ENCODE measurements at places on chromosomes 1 and 21.

- DNase-seq = no peak
Observed at GRCh38 chr1:18941221-18942141, 15.0 kb downstream of the IFFO2 start.

DNA sequence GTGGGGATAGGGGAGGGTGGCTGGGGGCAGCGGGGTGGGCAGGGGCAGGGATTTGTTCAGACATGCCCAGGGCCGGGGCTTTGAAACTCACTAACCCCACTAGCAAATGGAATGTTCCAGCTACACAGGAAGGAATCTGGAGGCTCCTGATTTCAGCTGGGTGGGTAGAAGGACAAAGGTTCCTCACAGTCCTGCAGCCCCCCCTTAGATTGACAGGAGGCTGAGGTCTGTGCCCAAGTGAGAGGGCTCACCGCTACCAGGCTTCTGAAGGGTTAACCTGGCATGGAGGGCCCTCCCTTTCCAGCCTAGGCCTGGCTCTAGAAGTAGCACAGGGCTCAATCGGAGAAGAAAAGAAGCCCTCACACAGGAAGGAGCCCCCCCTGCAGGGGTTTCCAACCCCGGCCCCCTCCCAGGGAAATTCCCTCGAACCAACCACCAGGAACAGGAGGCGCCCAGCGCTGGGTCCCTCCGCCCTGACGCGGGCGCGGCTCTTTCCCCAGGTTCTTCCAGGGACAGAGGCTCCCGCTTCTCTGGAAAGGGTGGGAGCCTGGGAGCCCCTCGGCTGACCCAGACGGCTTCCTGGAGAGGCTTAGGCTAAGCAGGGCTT lies 3.3 kb downstream of the EPHA2 start:
- no peak for DNase-seq

GRCh38 chr1:7538033-7538432 lies 233.1 kb upstream of the VAMP3 start:
- no peak for DNase-seq

DNA sequence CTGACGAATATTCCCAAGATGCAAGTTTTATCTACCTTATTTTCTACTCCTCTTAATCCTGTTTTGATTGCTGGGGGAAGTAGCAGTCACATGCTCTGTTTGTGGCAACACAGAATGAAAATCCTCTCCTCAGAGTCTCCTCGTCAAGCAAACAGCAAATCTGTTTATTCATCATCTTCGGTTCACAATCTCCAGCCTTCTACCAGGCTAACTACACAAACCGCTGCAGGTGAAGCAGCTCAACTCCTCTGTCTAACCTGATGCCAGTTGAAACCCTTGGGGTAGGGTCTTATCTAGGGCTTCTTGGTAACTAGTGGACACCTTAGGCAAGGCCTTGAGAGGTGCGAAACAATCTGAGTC lies 91.0 kb downstream of the SIPA1L2 start:
- DNase-seq = no peak

GRCh38 chr1:233019778-233020325 lies 69.4 kb downstream of the NTPCR start:
- DNase-seq = no peak

- DNase-seq = no peak
Observed at GRCh38 chr1:180312926-180313325, 82.9 kb downstream of the LHX4 start.

- DNase-seq = no peak
Observed at GRCh38 chr1:185645686-185646085, 88.5 kb upstream of the HMCN1 start.

DNA sequence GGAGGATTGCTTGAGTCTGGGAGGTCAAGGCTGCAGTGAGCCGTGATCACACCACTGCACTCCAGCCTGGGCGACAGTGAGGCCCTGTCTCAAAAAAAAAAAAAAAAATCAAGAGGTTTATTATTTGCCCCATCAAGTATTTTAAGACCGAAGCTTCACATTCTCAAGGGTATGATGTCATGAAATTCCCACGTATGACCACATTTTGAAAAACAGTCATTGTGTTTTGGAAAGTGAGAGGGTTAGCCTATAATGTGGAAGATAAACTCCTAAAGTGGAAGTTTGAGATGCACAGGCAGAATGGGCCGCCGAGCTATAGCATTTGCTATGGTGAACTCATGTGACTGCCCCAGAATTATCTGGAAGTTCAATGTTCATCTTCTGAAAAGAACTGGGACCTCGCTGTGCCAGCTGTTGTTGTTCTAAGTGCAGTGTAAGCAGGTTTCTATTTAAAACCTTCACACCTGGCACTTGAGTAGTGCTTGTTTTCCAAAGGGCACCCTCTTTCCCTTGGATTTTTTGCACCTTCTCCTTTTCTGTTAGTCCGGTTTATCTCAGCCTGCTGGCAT lies 96.9 kb upstream of the SLC25A33 start:
- no peak for DNase-seq

DNA sequence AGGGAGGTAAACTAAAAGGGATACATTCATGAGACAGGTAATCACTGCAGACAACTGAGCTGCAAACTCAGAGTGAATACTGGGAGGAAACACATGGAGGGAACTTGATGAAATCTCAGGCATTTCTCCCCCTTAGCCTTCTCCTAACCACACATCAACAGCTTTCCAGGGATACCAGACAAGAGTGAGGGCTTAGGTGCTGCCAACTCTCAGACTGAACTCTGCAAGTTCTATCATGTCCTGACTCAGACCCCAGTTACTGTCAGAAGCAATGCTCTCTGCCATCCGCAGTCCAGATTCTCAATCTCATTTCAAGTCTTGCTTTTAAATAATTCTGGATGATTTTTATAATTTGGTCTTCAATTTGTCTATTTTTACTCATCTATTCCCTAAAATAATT lies 267.3 kb downstream of the LTN1 start:
- no peak for DNase-seq

GRCh38 chr1:151384584-151384983 lies 12.1 kb upstream of the SELENBP1 start:
- no peak for DNase-seq

GRCh38 chr21:22743085-22743484 lies 1744.9 kb downstream of the NCAM2 start:
- DNase-seq = no peak

DNA sequence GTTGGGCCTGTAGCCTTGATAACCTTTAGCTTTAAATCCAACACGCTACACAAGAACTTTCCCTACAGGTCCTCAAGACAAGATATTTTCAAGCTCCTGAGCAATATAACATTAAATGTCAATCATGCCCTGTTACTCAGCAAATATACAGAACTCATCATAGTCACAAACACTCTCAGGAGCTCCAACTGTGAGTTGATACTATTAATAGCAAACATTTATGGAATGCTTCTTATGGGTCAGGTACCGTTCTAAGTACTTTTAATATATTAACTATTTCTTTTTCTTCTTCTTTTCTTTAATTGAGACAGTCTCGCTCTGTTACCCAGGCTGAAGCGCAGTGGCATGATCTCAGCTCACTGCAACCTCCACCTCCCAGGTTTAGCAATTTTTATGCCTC lies 10.1 kb downstream of the EYA3 start:
- DNase-seq = no peak

DNA sequence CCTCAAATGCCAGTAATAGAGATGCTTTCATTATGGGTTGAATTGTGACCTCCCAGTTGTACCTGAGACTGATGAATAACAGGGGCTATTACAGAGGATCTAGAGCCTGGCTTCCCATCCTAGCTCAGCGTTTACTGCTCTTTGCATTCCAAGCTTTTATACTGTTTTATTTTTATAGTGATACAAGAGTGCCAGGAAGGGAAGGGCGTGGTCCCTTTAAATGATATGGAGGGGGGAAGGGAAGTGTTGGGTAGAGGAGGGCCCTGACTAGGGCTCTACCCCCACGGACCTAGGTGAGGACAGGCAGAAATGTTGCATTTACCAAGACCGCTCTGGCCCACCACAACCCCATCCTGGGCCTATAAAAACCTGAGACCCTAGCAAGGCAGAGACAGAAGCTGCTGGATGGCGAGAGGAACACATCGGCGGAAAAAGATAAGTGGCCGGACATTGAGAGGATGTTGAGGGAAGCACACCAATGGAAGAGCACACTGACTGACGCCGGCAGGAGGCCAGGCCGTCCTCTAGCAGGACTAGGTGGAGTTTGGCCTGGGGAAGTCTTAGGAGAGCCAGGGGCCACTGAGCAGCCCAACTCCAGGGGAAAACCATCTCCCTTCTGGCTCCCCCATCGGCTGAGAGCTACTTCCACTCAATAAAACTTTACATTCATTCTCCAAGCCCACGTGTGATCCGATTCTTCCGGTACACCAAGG lies 1025.9 kb downstream of the TTLL7 start:
- no peak for DNase-seq

DNA sequence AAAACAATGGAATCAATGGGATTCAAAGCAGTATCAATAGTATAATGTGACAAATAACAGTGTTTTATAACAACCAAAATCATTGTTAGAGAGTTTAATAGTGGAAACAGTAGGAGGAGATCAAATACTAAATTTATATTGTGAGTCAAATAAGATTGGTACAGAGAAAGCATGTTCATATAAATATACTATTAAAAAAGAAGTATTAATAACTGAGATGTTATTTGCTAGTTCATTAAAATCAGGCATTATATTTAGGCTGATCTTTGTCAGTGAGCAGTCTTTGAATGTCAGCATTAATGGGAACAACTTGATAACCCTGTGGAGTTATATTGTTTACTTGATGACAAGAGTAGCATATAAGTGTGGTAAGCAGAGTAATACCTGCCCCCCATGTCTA lies 30.6 kb downstream of the PRKAA2 start:
- no peak for DNase-seq

- no peak for DNase-seq
Observed at GRCh38 chr1:44558883-44559282, 115.4 kb downstream of the TMEM53 start.

DNA sequence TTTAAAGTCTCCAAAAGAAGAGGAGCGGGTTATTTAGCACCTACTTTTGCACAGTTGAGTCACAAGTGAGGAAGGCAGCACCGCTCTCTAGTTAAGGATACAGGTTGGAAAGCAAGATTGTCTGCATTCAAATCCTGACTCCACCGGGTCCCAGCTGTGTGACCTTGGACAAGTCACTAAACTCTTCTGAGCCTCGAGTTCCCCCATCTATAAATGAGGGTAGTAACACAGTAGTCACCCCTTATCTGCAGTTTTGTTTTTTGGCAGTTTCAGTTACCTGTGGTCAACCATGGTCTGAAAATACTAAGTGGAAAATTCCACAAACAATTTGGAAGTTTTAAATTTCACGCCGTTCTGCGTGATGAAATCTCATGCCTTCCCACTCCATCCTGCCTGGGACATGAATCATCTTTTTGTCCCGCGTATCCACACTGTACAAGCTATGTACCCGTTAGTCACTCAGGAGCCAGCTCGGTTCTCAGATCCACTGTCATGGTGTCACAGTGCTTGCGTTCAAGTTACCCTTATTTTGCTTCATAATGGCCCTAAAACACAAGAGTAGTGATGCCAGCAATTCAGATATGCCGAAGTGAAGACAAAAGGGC lies 49.4 kb downstream of the CAPZB start:
- no peak for DNase-seq

- no peak for DNase-seq
Observed at GRCh38 chr1:215612391-215612790, 45.3 kb downstream of the KCTD3 start.

- DNase-seq = no peak
Observed at GRCh38 chr1:211281320-211282022, 22.3 kb downstream of the RCOR3 start.

- DNase-seq = no peak
Observed at GRCh38 chr21:39527664-39528381, 76.1 kb downstream of the SH3BGR start.

DNA sequence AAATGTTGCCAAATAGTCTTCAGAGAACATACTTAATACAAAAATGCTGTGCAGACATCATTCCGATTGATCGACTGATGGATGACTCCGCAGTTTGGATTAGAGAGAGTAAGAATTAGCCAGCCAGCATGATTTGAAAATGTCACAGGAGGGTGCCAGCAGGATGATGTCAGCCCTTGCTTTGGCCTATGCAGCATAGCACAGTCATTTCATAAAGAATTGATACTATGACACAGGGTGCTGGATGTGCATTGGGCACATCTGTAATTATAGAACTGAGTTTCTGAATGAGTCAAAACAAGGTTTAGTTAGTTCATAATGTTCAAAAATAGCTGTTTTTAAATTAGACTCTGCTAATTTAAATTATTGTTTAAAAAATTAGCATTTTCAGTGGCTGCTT lies 21.6 kb upstream of the TRAF5 start:
- DNase-seq = no peak

GRCh38 chr1:10762153-10762523 lies 34.3 kb downstream of the CASZ1 start:
- no peak for DNase-seq

GRCh38 chr1:151553659-151554058 lies 13.6 kb downstream of the TUFT1 start:
- no peak for DNase-seq

GRCh38 chr1:55035904-55036303 lies 3.4 kb upstream of the PCSK9 start:
- DNase-seq = no peak

- no peak for DNase-seq
Observed at GRCh38 chr1:203408486-203409481, 57.9 kb upstream of the FMOD start.

DNA sequence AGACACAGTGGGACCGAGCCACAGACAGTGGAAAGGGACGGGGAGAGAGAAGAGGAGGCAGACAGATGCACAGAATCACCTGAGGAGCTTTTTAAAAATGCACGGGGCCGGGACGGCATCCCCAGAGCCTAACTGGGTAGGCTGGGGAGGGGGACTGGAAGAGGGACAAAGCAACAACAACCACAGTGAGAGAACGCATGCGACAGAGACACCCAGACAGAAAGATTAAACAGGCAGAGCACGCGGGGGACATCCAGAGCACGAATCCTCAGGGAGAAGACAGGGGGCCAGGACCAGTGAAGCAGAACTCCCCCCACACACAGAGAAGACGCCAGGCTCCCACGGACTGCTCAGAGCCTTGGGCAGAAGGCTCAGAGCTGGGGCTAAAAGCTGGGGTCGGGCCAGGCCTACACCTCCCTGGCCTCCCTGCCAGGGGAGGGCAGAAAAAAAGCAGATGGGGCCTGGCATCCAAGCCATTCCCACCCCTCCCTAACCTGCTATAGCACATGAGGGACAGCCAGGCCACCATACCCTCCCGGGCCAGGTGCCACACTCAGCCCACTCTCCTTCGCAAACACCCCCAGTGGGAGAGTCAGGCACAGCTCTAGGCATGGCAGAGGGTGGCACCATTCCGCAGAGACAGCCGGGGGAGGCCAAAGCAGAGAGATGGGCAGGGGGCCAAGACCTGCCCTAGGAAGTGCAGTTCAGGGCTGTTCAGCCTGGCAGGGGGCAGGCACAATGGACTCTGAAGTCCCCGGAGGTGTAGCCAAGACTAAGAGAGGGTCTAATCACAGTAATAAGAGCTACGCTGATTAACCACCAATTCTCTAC lies 29.8 kb upstream of the COL16A1 start:
- DNase-seq = peak; percentile 37

DNA sequence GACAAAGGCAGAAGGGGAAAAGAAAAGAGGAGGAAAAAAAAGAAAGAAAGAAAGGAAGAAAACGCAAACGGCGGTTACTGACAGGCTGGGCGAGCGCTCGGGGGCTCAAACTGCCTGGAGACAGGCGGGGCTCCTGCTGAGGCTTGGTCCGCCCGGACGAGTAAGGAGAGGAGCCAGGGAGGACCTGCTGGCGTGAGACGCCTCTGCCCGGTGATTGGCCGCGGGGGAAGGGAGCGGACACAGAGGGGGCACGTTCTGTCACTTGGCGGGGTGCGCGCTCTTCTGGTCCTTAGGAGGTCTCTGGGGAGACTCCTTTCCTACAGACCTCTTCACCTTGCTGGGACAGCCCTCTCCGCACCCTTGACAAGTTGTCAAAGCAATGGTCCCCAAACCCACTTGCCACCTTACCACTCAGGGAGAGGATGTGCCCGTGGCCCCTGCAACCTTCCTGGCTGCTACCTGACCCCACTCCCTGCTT lies 791 bp upstream of the PIK3R3 start:
- DNase-seq = no peak
